Stimulated activated CD8-positive, alpha-beta memory T cell treated with anti-CD3 and anti-CD28 coated beads, Interleukin-4, amount 100 ng/mL, for 4 hours (primary cell): ENCODE measurements at places on chromosomes 3 and 15.

DNA sequence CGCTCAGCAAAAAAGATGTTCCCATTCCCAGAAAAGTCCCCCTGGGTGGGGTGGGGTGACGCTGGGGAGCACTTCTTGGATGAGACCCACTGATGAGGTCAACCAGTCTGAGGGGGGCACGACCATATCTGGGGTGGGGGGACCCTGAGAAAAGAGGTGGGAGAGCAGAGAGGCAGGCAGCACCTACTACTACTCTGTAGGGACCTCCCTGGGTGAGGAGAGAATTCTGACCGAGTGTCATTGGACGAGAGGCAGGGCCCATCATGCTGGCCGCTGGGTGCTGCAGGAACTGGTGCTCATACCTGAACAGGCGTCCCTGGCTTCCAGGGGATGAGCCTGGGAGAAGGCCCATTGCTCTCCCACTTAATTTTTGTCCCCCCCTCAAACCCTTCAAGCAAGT, 158.8 kb downstream of the KLF13 start:
- no peak for DNase-seq

- no peak for DNase-seq
These were observed 389 bp downstream of the ARPC4 start for GRCh38 chr3:9793161-9793781.

- no peak for DNase-seq
These were observed 106.0 kb upstream of the TRIM42 start for GRCh38 chr3:140571836-140572235.

GRCh38 chr3:152780553-152780952, 54.4 kb upstream of the P2RY1 start:
- DNase-seq, result no peak

GRCh38 chr3:196063456-196063855, 18.4 kb downstream of the TFRC start:
- no peak for DNase-seq

GRCh38 chr15:70528816-70529215, 234.5 kb downstream of the UACA start:
- no peak for DNase-seq

DNA sequence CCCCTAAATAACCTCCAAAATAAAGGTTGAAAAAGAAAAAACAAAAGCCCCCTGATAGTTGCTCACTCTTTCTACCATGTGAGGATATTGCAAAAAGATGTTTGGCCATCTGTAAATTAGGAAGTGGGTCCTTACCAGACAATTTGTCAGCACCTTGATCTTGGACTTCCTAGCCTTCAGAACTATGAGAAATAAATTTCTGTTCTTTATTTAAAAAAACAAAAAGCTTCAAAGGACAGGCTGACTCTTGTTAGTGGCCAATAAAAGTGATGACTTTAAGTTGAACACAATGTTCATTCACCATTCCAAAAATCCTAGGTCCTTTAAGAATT, 103.5 kb downstream of the CBLB start:
- no peak for DNase-seq

DNA sequence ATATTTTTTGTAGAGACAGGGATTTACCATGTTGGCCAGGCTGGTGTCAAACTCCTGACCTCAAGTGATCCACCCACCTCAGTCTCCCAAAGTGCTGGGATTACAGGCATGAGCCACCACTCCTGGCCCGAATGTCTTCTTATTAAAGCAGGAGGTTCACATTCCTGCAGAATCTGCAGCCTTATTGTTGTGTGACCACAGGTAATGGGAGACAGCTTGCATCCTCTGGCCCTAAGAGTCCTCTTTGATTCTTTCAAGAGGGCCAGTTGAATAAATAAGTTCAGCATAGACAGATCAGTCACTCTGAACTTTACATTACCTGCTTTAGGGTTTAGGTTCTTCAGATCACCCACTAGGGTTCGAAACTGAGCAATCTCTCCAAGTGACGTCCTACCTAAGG, 172.9 kb upstream of the TOPAZ1 start:
- no peak for DNase-seq

GRCh38 chr3:74282202-74282601, 332.3 kb downstream of the CNTN3 start:
- no peak for DNase-seq

DNA sequence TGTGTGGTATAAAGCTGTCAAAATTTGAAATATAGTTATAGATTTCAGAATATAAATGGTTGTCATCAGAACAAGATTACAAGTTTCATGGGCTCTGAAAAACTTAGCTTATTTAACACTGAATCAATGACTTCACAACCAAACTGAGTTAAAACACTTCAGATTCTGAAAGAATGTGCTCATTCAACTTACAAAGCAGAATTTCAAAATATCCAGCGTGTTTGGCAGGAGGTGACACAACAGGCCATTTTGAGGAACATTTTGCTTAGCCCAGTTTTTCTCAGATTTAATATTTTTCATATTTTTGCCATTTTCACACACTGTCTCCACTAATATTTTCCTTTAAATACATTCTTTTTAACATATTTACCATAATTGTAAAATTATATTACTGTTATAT, 781.1 kb downstream of the TUSC7 start:
- no peak for DNase-seq

- no peak for DNase-seq
These were observed 233.5 kb upstream of the DCBLD2 start for GRCh38 chr3:99134986-99135385.

DNA sequence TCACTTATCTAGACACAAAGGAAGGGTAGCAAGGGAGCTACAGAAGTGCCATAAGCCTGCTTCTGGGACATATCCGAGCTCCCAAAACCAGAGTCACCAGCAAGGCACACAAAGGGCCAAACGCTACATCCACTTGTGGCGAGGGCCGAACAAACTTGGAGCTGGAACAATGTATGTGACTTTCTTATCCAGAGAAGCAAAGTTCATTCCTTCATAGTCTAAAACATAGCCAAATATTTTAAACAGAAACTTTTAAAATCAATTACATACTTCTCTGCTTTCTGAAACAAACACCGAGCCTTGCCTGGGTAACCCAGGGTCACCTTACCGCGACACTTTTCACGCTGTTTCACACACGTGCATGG, 15.9 kb downstream of the ZXDC start:
- DNase-seq, result no peak

GRCh38 chr3:65484964-65485363, 553.8 kb downstream of the MAGI1 start:
- DNase-seq, result no peak

DNA sequence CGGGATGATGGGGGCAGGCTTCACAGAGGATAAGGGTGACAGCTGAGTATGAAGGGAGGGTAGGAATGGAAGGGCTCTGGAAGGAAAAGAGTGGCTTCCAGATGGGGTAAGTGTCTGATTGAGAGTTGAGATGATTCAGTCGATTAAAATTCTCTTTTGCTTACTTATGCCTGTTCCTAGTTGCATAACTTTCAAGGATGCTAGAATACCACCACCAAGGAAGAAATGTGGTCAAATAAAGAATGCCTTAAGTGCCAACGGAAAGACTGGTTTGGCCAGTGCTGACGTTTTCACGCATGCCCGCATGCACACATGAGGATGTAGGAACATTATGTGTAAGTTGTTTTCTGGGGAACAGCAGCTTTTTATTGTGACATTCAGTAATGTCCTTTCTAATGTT, 263.4 kb upstream of the WNT5A start:
- DNase-seq, result no peak

DNA sequence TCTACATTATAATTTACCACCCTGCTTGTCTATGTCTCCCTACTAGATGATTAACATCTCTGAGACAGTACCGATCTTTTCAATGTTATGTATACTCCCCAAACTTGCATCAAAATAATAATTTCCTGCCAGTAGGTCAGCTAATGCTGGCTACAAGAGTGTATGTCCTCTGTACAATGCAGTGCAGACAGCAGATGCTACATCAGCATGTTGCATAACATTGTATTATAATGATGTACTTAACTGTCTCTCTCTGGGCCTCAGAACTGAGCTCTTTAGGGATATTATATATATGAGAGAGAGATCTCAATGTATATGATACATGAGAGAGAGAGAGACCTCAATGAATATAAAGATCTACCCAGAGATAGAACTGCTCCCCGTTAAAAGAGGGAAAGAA, 456.6 kb downstream of the SHQ1 start:
- DNase-seq, result no peak

DNA sequence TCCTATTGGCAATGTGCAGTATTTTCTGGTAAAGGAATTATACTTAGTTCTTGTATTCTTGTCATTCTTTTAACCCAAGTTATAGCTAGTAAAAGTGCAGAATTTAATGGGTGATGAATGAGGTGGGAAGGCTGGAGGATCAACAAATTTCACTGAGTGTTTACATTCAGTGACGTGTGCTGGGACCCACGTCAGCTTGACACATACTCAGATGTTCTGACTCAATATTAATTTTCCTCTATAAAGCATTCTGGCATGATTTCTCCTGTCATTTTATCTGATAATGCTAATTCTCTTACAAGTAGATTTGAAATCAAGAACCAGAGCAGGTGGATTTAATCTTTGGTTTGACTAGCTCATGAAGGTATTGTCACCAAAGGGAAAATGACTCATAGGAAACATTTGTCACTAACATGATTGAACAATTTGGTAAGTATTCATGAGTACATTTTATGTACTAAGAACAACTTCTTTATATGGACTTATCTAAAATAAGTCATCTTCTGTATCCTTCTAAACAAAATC, 71.0 kb upstream of the SYNPR start:
- DNase-seq, result no peak

DNA sequence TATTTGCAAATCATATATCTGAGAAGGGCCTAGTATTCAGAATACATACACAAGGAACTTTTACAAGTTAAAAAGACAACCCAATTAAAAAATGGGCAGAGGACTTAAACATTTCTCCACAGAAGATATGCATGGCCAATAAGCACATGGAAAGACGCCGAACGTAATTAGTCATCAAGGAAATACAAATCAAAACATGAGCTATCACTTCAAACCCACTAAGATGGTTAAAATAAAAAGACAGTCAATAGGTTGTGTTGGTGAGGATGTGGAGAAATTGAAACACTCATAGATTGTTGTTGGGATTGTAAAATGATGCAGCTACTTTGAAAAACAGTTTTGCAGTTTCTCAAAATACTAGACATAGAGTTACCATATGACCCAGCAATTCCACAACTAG, 61.2 kb upstream of the NEO1 start:
- DNase-seq, result no peak

- no peak for DNase-seq
These were observed 209.2 kb upstream of the CTNNB1 start for GRCh38 chr3:40990062-40990456.

GRCh38 chr15:85475711-85476110, 95.3 kb downstream of the AKAP13 start:
- DNase-seq, result no peak

DNA sequence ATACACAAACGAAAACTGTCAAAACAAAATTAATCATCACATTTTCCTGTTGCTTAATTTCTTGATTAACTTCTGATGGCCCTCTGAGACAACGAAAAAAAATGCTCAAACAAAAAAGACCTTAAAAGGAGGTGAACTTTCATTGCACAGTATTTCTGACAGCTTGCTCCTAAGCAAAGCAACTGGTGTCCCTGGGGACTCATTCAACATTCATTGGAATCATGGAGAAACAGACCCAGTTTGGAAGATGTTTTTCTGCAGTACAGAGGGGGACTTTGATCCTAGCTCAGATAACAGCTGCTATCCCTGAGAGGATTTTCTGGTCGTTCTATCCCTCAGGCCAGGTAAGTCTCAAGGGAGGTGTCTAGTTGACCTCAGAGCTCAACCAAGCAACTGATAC, 378.7 kb upstream of the ATP11B start:
- no peak for DNase-seq

GRCh38 chr15:64379216-64379960, 1.9 kb downstream of the PCLAF start:
- no peak for DNase-seq

DNA sequence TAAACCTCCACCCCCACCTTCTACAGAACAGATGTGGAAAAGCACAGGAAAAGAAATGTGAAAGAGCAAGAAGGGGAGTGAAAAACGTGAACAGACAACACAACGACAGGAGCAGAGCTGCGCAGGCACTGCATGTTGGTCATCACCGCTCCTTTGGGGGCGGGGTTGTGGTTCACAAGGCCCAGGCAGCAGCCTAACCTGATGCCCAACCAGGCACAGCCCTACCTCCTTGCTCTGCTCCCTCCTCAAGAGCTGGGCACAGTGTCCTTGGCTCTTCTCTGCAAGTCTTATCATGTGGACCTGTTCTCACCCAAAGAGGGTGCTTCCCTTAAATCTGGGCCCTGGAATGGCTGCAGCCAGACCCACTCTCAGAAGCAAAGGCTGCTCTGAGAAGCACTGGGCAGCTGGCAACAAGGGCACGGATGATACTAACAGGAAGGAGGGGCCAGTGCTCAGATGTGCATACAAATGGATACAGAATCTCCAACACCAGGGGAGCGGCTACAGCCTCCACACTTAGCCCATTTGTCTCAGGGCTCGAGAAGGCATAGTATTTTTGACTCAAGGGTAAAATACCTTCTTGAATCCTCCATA, 64.6 kb downstream of the DHX30 start:
- no peak for DNase-seq

GRCh38 chr3:140377644-140378043, 300.2 kb upstream of the TRIM42 start:
- no peak for DNase-seq

DNA sequence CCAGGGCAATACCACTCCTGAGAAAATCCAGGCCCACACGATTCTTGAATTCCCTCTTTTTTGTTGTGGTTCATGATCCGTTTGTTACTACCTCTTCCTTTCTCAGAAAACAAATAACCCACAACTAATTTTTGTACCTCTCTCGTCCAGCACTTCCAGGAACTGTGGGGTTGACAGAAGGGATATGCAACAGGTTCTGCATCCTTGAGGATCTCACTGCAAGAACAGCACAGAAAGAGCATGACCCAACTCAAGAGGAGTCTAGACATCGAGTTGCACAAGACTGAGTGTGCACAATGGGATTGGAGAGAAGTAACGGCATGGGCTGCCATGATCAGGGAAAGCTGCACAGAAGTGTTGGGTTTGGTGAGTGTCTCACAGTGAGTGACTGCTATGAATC, 533.3 kb downstream of the SOX2 start:
- DNase-seq, result no peak

- no peak for DNase-seq
These were observed 436.6 kb downstream of the LPP start for GRCh38 chr3:188590557-188590956.

DNA sequence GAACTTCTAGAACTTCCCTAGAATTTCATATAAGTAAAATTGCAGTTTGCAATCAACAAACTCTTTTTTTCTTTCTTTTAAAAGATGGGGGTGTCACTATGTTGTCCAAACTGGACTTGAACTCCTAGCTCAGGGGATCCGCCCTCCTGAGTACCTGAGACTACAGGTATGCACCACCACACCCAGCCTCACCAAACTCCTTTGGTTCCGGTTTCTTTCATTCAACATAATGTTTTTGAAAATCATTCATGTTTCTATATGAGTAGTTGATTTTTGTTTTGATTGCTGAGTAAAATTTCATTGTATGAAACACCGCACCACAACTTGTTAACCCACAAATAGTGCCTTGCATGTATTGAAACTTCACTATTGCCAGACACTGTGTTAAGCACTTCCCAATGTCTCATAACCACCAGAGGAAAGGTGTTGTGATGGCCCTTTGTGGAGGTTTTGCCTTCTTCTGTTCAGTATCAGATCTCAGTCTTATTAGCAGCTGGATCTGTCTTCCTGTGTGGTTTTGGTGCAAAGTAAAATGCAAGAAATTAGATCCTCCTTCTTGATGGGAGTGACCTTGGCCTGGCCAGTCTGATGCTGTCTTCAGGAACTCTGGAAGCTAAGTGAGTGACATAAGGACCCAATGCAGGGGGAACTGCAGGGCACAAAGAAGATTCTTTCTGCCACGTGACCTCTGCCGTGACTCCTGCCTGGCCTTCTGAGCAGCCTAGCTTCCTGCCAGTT, 78.8 kb upstream of the UBE2E1 start:
- no peak for DNase-seq

- no peak for DNase-seq
These were observed 180.7 kb upstream of the TTC14 start for GRCh38 chr3:180421221-180421620.
